ENCODE measurements at places on chromosomes 1 and 21.
A peak's percentile ranks its signal among the peaks of the same experiment; 100 is the strongest.

DNA sequence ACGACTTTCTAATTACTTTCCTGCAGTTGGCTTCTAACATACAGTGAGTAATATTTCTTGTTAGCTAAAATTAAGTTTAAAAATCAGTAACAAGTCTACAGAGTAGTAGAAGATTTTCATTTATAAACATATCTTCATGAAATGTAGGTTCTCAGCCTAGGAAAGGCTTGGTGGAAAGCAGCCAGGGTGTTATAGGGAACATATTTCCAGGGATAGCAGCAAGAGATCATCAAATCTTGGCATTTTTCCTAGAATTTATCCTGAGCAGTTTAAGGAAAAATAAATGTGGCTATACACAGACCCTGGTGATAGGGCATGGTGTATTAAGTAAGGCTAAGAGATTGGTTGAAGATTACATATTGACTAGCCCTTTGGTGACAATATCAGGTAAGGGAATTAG lies 203.5 kb upstream of the NEGR1 start:
- DNase-seq, result no peak

GRCh38 chr1:147504801-147505311 lies 36.4 kb upstream of the BCL9 start:
- DNase-seq, result no peak

DNA sequence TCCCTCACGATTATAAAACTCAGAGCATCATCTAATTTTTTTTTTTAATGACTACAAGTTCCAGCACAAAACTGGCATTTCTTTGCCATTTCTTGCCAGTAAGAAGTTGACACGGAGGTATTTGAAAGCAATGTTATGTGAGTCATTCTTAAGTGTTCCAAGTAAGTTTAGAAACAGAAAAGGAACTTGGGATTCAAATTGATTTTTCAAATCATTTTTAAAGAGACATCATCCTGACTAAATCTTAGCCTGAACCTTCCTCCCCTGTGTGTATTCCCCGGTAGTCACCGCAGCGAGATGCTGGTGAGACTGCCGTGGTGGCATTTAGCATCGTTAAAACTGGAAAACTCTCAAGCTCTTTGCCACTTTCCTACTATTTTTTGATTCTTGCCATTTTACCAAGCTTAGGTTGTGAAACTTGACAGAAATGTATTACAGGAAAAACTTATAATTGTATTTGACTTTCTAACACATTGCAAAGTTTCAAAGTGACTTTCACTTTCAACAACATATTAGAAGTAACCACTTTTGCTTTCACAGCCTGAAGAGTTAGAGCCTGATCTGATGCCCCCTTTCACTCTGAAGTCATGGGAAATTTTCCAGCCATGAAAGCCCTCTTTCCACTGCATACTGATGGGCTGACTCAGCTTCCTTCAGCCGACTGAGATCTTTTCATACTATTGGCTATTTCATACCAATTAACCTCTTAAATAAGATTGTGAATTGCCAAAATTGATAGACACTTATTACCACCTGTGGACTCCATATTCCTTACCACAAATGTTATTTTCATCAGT lies 61.4 kb downstream of the OLFML2B start:
- DNase-seq, result peak; percentile 22

- DNase-seq, result no peak
These were observed 1.7 kb upstream of the MRPS15 start for GRCh38 chr1:36465731-36466369.

DNA sequence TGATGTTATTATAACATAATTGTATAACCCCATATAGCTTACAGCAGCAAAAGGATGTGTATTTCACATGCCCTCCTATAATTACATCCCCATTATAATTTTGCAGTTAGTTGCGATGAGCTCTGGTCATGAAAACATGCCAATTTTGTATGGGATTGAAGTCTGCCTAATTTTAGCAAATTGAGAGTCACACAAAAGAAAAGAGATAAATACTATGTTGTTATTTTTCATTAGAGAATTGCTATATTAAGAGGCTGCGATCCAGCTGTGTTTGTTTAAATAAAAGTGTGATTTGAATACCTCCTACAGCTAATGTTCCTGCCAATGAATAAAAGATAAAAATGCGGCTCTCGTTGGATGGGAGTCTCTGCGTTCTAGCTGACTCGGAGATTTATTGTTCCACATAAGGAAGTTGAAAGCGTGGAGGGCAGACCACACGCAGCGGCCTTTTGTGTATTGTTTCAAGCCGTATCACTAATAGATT lies 461.0 kb upstream of the NFIA start:
- no peak for DNase-seq

DNA sequence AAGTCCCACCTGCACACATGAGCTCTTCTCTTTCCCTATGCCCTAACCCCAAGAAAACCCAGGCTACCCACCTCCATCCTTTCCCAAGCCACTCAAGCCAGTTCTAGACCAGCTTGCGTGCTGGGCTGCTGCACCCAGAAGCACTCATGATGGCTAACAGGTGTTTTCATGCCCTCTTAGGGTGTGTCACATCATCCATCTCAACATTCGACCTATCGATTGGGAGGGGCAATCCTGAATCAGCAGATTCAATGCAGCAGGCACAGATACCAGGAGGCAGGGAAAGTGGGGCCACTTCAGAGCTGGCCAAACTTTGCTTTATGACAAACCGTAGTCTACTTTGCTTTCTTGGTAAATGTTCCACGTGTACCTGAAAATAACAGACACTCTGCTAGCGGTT lies 6.6 kb upstream of the PRMT2 start:
- DNase-seq, result no peak

- DNase-seq, result no peak
These were observed 25.1 kb downstream of the LRRC3 start for GRCh38 chr21:44480200-44481053.

GRCh38 chr1:200037904-200038303 lies 10.4 kb downstream of the NR5A2 start:
- DNase-seq, result no peak

GRCh38 chr1:119327450-119328155 lies 41.0 kb upstream of the HAO2 start:
- DNase-seq, result peak; percentile 31

DNA sequence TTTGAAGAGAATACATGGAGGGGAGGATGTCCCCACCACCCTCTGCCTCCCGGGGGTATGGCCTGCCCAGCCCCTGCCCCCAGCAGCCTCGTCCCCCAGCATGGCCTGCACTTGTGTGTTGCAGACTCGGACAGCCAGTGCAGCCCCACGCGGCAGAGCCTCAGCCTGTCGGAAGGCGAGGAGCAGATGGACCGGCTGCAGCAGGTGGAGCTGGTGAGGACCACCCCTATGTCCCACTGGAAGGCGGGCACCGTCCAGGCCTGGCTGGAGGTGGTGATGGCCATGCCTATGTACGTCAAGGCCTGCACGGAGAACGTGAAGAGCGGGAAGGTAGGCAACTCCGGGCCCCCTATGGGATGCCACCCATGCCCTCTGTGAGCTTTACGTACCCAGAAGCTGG lies 59.5 kb upstream of the TMEM51 start:
- DNase-seq, result no peak

DNA sequence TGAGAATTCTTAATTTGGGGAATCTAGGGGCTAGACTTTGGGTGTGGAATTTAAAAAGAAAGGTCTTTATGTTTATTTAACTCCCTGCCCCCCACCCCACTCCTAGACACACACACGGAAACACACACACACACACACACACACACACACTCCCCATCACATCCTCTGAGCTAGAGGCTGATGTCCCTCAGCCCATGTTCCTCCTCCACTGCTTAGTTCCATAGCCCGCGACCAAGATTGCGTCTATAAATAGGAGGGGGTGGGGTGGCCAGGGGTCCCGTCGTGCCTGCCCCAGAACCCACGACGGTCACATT lies 655 bp upstream of the KIRREL1 start:
- no peak for DNase-seq
